ENCODE measurements at places on chromosomes 12 and 14. TPM values are rescaled to one million over a fixed set of nuclear protein-coding genes. Genes with fewer than 3 reads are reported as not detected.

- DNase-seq = no peak
- H3K27me3 ChIP-seq = no peaks in the 10 kb centered on the region
- H3K36me3 ChIP-seq = no peaks in the 10 kb centered on the region
- peaks cover 28% of the 10 kb centered on the region for H3K4me1 ChIP-seq
- no peak overlapping the region for H3K27ac ChIP-seq
Measured at GRCh38 chr12:89208661-89209096, 143.6 kb downstream of the DUSP6 start.

- H3K27ac ChIP-seq = no peak overlapping the region
- no peak for DNase-seq
- no peaks in the 10 kb centered on the region for H3K4me1 ChIP-seq
- H3K4me3 ChIP-seq = no peak overlapping the region
- H3K27me3 ChIP-seq = no peaks in the 10 kb centered on the region
Measured at GRCh38 chr12:76922866-76923265, 44.0 kb upstream of the CSRP2 start.

- H3K4me1 ChIP-seq = peaks cover 8% of the 10 kb centered on the region
- no peaks in the 10 kb centered on the region for H3K36me3 ChIP-seq
- peak overlapping the region; percentile 71 for H3K27ac ChIP-seq
- peak; percentile 70 for DNase-seq
- no peak overlapping the region for H3K4me3 ChIP-seq
Measured at GRCh38 chr14:103198131-103199105, 75.2 kb downstream of the TNFAIP2 start.

DNA sequence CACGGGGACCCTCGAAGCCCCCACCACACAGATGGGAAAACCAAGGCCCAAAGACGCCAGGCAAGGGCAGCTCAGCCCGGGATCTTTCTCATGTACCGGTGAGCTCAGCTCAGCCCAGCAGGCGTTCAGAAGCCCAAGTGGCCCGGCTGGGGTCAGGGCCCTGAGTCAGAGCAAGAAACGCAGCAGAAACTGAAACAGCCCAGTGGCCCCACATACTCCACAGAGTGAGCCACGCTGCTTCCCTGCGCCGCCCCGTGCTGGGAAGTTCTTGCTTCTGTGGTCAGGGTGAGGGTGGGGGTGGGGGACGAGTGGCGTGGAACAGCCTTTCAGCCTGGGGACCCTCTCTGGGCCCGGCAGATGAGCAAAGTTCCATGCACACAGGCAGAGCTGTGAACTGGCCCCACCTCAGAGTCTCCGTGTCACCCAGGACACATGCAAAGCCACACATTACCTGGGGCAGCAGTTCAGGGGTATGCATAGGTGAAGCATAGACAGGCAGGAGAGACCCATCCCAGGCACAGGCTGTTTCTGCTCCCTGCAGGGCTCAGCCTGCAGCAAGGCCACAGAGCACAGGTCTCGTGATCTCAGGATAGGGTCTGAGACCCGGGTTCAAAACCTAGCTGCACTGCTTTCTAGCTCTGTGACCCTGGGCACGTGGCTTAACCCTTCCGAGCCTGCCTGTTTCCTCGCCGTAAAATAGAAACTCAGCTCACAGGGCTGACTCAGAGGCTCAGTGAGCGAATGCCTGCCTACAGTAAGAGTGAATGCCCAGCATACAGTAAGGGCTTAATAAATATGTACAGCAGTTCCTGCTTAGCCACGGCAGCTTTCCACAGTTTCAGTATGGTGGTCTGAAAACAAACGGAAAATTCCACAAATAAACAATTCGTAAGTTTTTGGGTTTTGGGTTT lies 21.6 kb downstream of the NCOR2 start:
- no peak for DNase-seq
- no peak overlapping the region for H3K4me3 ChIP-seq
- H3K4me1 ChIP-seq = peaks cover 30% of the 10 kb centered on the region
- H3K27me3 ChIP-seq = no peaks in the 10 kb centered on the region

The CD163L1 gene
- 18.2 TPM for polyA plus RNA-seq

The DAO gene
- polyA plus RNA-seq = not detected

DNA sequence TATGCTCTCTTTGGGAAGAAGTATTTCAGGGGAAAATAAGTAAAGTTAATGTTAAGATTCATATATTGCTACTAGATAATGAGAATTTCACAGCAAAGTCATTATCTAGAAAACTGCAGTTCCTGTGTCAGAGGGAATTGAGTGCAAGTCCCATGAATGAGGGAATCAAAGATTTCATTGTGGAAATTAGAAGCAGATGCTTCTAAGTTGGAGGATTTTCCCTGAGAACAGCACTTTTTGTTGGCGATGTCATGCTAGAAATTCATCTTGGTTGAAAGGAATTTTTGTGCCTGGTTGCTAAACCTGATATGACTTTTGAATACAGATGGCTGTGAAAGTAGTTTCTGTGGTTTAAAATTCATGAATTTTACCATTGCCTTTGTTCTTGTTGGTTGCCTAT lies 25.6 kb downstream of the FRMD6 start:
- H3K4me3 ChIP-seq = no peak overlapping the region
- no peaks in the 10 kb centered on the region for H3K27me3 ChIP-seq
- DNase-seq = no peak
- H3K27ac ChIP-seq = no peak overlapping the region
- no peaks in the 10 kb centered on the region for H3K4me1 ChIP-seq
- H3K36me3 ChIP-seq = no peaks in the 10 kb centered on the region

DNA sequence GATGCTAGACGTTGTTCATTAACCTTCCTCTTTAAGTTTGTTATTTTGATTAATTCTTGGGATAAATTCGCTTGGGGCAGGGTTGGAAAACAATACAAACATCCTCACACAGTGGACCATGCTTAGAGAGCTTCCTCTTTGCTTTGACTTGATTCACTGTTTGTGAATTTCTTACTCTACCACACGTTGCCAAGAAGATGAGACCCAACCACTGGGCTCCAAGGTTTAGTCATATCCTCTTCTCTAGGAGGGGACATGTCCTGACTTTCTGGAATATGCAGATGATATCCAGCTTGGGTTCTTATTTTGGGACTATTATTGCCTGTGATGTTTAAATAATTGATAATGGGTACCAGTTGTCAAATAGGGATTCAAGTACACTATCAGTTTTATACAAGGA lies 428.2 kb downstream of the ATP23 start:
- H3K27me3 ChIP-seq = no peaks in the 10 kb centered on the region
- no peaks in the 10 kb centered on the region for H3K4me1 ChIP-seq
- no peak overlapping the region for H3K4me3 ChIP-seq
- H3K27ac ChIP-seq = no peak overlapping the region

The TAS2R7 gene
- not detected for polyA plus RNA-seq

GRCh38 chr12:103928682-103929045 lies 1.5 kb upstream of the HSP90B1 start:
- peaks cover 15% of the 10 kb centered on the region for H3K36me3 ChIP-seq
- peak overlapping the region; percentile 55 for H3K4me3 ChIP-seq
- no peak for DNase-seq

DNA sequence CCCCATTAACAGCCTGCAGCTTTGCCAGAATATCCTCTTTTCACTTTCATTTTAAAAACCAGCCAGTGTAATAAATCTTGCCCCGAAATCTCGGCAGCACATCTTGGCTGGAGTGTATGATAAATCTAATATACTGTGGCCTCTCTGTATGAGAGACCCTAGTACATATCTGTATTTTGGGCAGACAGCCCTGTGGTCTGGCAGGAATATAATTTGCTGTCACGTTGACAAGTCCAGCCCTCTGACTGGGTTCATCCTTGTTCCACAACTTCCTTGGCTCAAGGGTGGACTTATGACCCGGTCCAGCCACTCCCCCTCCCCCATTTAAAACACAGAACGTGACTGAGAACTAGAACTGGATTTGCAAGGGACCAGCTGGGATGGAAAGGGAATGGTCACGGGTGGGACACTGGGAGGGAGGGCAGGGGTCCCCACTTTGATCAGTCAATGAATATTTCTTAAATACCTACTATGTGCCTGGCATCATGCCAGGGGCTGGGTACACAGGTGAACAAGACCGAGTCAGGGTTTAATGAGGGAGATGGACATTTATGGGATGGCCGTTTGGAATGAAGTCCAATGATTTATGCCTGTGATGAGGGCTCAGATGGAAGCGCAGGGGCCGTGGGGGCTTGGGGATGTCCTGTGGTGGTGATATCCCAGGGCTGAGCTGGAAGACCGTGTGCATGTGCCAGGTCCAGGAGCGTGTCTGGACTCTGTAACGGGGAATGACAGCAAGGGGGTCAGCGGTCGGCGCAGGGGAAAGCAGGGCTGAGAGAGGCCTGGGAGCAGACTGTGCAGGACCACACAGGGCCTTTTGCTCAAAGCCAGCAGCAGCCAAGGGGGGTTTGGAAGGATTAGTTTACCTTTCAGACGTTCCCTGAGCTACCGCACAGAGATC lies 190.5 kb downstream of the PHETA1 start:
- no peak overlapping the region for H3K4me3 ChIP-seq
- no peaks in the 10 kb centered on the region for H3K36me3 ChIP-seq
- H3K27me3 ChIP-seq = peaks cover 11% of the 10 kb centered on the region
- peaks cover 7% of the 10 kb centered on the region for H3K4me1 ChIP-seq
- peak; percentile 19 for DNase-seq

All from large intestine (tissue), 12 donors.